Activated naive CD4-positive, alpha-beta T cell treated with anti-CD3 and anti-CD28 coated beads, Interleukin-2, amount 50 U/mL, for 16 hours (primary cell): ENCODE measurements at places on chromosomes 5 and 9.

DNA sequence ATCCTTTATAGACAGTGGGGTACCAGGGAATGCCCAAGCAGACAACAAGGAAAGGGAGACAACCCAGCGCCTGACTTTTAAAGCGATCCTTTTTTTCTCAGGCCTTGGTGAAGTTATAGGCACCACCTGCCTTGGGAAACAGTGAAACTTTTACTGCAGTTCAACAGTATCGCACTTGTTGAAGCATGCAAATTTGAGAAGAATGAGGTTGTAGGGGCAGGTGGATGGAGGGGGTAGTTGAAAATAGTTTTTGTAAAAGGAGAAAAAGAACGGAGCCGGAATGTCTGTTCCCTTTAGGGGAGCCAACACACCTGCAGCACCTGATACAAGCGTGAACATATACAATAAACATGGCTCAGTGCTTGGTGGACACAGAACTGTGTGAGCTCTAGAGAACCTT, 190.2 kb upstream of the NR3C1 start:
- no peak for DNase-seq

GRCh38 chr9:35108461-35108860, 5.5 kb upstream of the STOML2 start:
- no peak for DNase-seq

DNA sequence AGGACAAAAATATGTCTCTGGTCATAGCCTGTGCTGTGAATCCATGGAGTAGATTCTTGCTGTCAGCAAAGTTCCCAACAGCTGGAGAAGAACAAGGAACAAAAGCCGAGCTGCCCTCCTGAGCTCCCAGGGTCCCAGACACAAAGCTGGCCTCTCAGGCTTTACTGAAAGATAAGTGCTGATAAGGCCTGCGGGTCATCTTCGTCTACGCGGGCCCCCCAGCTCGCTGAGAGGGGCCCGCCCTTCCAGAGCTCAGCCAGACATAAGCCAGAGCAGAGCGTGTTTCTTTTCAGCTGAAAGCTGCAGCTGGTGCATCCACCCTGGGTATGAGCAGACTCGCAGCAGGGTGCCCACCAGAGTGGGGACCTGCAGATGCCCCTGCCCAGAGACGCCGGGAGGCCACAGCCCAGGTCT, 84.7 kb downstream of the HSD17B3 start:
- DNase-seq, result no peak

GRCh38 chr5:160524827-160525226, 103.2 kb downstream of the PTTG1 start:
- DNase-seq, result no peak

DNA sequence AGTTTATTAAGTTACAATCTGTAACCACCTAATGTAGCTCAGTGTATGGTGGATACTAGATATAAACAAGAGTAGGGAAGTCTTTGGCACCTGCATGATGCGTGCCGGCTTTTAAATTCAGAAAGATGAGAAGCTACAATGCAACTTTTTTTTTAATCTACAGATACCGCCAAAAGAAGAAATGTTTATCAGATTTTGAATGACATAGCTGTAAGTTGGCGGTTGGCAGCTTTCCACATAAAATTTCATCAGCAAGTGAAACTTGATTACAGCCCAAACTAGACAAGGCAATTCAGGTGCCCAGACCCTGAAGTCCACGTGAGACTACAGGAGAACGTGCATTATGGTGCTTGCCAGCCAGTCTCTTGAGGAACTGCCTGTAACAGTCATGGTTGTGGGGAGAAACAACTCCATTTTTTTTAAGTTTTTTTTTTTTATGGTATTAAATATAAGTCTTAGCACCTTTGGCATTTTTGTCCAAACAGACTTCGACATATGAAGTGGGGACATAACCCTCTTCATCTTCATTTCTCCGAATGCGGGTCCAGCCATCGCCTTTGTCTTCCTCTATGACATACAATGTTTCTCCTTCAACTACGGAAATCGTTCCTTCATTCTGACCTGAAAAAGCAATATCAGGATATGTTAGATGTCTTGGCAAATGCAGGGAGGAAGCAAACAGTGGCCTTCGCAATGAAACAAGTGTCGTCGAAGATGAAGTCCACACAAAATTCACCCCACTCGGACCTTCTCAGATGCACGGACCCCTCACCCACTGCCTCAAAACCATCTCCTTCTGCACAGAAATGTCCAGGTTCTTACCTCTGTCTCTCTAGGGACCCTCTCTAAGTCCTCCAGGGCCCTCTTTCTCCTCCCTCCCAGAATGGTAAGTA, 60.4 kb downstream of the USP20 start:
- DNase-seq, result no peak

DNA sequence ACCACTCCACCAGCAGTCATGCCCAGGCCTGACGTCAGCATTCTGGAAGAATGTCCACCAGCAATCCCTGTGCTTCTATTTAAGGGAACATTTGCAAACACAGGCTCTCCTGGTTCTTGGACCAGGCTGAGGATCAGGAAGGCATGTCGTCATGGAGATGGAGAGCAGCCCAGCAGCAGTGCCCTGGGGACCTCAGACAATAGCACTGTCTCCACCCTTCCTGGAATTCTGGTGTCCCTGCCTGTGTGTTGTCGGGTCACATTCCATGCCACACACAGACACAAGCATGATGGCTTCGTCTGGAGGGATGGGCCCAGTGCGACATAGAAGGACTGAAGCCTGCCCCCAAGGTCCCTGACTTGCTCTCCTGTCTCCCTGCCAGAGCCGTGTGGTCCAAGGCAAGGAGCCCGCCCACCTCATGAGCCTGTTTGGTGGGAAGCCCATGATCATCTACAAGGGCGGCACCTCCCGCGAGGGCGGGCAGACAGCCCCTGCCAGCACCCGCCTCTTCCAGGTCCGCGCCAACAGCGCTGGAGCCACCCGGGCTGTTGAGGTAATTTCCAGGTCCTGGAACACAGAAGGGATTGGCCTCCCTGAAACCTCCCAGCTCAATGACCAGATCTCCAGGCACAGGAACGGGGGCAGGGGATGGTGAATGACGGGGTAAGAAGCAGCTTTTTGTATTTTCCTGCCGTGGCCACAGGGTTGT, 43.8 kb downstream of the STOM start:
- no peak for DNase-seq

DNA sequence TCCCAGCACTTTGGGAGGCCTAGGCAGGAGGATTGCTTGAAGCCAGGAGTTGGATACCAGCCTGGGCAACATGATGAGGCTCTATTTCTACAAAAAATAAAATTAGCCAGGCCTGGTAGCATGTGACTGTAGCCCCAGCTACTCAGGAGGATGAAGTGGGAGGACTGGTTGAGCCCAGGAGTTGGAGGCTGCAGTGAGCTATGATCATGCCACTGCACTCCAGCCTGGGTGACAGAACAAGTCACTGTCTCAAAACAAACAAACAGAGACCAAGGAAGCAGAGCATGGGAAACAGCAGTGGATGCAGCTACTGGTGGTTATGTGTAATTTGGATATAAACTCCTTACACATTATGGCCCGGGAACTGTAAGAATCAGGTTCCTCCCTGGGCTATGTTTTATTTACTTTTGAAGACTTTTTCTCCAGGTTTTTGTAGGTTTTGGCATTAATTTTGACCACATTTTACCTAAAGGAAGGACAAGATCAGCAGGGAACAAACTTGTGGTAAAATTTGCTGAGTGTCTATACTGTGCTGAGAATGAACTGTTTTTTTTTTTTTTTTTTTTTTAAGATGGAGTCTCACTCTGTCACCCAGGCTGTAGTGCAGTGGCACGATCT, 8.3 kb downstream of the KIF2A start:
- no peak for DNase-seq

GRCh38 chr5:75351139-75351926, 14.3 kb downstream of the HMGCR start:
- no peak for DNase-seq

DNA sequence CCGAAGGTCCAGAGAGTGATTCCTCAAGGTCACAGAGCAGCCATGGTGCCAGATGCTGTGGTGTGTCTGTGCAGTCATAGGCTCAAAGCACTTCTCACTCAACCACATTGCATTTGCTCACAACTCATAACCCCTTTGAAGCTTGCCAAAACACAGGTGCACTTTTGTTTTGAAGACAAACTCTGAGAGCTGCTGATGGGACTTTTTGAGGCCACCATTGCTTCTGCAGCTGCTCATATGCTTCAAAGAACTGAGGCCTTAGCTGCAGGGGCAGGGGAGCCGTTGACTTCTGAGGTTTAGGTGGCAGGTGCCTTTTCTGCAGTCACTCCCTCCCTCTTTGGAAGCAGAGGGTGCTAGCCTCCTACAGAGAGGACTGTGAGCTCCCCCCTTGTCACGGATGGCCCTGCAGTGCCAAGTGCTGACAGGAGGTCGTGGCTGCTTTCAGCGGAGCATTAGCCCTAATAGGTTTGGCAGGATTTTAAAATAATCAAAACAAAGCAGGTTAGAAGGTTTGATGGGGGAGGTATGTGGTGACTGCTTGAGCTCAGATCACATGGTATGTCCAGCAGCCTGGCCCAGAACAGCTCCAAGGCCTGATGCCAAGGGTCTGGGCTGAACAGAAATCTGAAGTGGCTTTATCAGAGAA, 232.1 kb downstream of the MAN2A1 start:
- peak; percentile 56 for DNase-seq

DNA sequence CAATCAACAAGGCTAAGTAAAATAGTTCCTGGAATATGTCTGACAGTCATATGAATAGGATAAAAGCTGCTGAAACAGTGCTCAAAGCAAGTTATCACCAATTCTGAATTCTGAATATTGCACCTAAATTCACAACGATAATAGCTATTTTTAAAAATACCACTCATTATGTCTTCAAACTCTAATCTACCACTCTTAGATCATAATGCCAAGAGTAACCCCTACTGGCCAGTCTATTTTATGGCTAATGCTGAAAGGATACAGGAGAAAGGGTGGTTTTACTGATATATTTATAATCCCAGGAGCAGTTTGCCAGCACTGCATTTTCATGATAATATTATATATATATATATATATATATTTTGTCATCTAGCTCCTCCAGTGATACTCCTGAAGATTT, 232.8 kb downstream of the PDE4D start:
- no peak for DNase-seq
